GM03348 (cell line): ENCODE measurements at places on chromosomes 3 and 15.

GRCh38 chr3:198081421-198081844, 121.4 kb downstream of the LMLN start:
- no peak for DNase-seq

DNA sequence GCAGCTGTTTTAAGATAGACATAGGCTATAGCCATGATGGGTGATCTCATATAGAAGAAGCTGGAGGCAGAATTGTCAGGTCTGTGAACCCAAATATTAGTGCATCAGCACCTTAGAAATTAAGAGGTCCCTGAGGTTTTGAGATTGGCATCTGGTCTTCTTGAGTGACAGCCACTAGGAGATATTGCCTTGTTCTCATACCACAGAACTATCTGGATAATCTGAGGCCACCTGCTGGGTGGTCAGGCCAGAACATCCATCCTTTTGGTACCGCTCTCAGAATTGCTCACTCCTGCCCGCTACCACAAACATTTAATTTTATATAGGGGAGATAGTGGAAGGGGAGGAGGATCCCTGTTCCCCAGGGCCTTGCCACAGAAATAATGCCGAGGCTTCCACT, 210.6 kb upstream of the ZPLD1 start:
- DNase-seq = peak; percentile 23

DNA sequence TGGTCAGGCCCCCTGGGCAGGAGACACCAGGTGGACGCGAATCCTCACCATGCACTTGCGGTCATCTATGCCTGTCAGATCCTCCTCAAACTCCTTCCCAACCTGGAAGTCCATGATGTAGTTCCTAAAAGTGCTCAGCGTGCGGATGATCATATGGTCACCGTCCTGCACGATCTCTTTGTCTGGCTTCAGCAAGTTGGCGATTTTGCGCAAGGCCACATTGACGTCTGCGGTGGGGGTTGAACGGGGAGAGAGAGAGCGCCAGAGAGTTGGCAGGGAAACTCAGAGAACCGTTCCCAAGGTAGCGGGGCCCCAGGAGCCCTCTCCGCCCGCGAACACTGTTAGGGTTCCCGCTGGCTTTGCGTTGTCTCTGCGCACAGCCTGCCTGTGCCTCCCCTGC, 809 bp downstream of the RBP1 start:
- no peak for DNase-seq

- no peak for DNase-seq
Measured at GRCh38 chr3:43843386-43843785, 152.6 kb downstream of the ABHD5 start.

- DNase-seq = no peak
Measured at GRCh38 chr3:126111566-126112475, 27.9 kb upstream of the SLC41A3 start.

DNA sequence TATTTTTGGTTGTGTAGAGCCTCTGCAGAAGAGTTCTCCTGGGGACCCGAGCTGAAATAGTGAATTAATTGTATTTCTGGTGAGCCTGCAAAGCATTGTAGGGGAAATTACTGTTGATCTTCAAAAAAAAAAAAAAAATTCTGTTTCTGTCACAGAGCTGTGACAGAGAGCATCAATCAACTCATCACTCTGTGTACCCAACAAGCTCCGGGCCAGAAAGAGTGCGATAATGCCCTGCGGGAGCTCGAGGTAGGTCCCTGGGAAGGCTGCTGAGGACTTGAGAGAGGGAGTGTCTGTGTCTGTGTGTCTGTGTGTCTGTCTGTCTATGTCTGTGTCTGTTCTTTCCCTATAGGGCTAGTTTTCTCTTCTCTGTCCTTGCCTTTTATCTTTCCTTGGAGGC, 294.4 kb upstream of the TPM1 start:
- DNase-seq = no peak

GRCh38 chr15:85443593-85444087, 63.2 kb downstream of the AKAP13 start:
- DNase-seq = no peak

- no peak for DNase-seq
Measured at GRCh38 chr15:101541501-101542292, 52.2 kb upstream of the PCSK6 start.

GRCh38 chr3:172461530-172462138, 13.4 kb upstream of the GHSR start:
- DNase-seq = peak; percentile 43

DNA sequence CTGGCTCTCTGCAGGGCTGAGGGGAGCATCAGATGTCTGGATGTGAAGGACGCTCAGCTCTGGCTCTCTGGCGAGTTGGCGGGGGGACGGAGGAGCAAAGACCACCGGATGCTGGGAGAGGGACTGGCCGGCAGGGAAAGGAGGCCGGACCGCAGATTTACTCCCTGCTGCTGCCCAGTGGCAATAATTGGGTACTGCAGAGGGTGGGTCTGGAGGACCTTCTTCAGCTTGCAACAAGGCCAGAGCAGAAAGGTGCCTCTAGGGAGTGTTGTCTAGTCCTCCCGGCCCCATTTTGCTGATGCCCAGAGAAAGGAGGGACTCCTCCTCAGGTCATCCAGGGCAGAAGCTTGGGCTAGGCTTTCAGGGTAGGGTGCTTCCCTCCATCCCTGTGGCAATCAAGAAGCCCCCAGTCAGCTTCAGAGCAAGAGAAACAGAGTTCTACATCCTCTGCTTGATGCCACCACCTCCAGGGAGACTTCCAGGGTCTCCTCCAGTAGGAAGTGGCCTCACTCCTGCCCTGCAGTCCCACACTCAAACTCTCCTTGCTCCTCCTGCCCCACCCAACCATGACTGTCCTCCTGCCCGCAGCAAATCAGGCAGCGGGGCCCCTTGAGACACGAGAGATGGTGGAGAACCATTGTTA, 20.3 kb upstream of the CSPG4 start:
- peak; percentile 82 for DNase-seq

GRCh38 chr3:3587647-3587972, 211.6 kb upstream of the LRRN1 start:
- DNase-seq = no peak

- DNase-seq = peak; percentile 47
Measured at GRCh38 chr3:66499881-66500575, 794 bp downstream of the LRIG1 start.

GRCh38 chr15:91790836-91791235, 62.7 kb upstream of the SLCO3A1 start:
- no peak for DNase-seq

DNA sequence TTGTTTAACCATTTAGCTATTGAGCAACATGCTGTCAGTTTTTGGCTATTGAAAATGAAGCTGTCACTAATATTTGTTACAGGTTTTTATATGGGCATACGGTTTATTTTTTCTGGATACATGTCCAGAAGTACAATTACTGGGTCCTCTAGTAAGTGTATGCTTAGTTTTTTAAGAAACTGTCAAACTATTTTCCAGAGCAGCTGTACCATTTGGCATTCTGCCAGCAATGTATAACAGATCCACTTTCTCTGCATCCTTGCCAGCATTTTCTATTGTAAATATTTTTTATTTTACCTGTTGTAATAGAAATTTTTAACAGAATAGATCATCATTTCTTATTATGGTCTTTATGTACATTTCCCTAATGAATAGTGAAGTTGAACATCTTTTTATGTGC, 658.8 kb downstream of the EDEM1 start:
- DNase-seq = no peak

GRCh38 chr3:120741837-120742197, 499 bp downstream of the RABL3 start:
- DNase-seq = no peak

DNA sequence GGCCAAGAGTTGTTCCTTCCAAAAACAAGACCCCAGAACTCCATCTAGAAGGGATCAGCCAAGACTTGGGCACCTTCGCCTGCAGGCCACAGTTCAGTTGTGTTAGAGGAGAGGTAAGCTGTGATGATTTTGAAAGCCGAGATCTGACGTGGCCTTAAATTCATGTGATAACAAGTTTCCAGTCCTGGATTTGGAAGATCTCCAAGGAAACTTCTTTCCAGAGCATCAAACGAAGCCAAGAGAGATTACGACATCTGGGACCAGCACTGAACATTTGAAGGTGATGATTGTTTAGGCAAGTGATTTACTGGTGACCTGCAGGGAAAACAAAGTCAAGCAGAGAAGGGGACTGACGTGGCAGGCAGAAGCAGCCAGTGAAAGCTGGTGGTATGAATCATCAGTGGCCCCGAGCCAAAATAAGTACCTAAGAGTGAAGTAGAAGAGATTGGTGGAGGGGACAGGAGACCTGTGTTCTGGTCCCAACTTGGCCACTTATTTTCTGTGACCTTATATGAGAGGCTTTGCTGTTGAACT, 339.0 kb upstream of the PROK2 start:
- peak; percentile 62 for DNase-seq

DNA sequence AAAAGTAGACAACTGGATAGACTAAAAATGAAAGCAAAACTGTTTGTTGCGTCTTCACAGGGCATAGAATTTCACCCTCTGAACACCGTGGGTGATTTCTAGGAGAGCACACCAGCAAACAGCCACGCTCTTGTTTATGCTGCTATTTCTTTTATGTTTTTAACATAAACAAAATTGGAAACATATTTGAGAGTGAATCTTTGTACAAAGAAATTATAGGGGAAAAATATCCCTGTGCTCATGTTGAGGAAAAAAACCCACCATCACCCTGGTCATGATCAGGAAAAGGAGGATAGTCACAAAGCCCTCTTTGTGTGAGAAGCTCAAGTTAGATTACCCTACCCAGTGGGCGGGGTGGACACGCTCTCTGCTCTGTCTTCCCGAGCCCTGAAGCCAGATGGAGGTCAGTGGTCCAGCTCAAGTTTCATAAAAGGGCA, 313.3 kb downstream of the SATB1 start:
- peak; percentile 59 for DNase-seq

DNA sequence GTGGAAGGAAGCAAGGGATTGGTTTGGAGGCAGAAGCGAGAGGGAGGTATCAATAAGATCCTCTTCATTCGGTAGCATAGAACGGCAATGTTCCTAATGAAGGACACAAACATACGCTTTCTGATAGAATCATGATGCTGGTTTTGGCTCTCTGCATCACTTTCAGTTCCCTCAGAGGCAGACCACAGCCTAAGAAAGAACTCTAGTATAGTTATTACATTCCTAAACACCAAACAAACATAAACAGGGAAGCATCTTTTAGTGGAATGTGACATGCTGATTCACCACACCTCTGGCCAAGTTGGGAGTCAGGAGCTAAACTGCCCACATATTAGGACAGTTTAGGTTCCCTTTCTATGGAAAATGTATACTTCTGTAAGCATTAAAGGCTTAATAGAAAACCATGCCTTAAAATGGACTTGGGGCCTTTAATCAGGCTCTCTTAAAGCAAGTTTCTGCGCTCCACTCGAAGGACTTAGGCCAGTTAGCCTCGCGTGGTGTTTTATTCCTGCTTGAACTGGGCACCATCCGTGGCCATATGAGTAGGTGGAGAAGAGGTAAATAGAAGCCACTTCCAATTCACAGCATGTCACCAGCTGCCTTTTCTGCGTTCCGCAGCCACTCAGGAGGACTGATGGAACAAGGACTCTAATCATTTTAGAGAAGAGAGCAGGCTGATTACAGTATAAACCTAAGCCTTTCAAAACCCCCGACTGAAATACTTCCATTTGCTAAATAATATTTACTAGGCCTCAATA, 53.7 kb downstream of the CD47 start:
- DNase-seq = peak; percentile 67

DNA sequence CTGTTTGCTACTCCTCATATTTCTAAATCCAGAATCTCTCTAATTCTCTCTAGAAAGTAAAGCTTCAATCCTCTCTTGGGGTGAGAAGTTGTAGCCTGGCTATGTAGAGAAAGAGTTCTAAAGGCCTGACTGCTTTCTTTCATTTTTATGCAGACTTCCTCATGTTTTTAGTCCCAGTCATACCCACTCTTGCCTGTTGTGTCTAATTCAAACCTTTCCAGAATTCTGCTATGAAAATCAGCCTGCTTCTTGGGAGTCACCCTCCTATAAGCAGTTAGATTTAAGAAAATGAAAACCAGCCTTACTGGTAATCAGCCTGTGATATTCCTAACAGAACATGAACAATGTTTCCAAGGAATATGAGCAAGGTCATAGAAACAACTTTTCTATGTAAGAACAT, 14.8 kb upstream of the ZNF639 start:
- no peak for DNase-seq

DNA sequence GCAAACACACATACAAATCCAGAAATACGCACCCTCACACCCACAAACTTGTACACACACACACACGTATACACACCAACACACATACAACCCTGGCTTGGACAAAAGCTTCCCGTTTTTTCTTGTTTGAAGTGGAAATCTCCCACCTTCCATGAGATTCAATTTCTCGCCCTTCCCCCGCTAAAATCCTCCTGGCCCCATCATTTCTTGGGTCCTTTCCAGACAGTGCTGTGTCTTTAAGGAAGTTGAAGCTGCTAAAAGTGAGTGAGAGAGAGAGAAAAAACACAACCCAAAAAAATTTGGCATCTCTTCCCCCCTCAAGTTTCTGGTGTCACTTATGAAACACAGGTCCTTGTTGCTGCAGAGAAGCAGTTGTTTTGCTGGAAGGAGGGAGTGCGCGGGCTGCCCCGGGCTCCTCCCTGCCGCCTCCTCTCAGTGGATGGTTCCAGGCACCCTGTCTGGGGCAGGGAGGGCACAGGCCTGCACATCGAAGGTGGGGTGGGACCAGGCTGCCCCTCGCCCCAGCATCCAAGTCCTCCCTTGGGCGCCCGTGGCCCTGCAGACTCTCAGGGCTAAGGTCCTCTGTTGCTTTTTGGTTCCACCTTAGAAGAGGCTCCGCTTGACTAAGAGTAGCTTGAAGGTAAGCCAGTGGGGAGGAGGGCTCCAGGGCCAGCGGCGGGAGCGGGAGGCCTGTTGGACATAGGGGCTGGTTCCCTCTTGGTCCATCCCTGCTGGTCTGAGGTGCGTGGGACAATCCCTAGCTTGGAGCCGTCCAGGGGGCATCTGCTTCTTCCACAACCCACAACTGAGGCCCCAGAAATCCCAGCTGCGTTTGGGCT, at the start of gene ISLR:
TSS of gene ISLR (plus strand) at position 331 of the 839 bp plus-strand sequence. CDS start 1,149 bp downstream, outside the sequence.
- peak; percentile 81 for DNase-seq

GRCh38 chr3:112043621-112044201, 9.2 kb downstream of the TMPRSS7 start:
- peak; percentile 85 for DNase-seq

DNA sequence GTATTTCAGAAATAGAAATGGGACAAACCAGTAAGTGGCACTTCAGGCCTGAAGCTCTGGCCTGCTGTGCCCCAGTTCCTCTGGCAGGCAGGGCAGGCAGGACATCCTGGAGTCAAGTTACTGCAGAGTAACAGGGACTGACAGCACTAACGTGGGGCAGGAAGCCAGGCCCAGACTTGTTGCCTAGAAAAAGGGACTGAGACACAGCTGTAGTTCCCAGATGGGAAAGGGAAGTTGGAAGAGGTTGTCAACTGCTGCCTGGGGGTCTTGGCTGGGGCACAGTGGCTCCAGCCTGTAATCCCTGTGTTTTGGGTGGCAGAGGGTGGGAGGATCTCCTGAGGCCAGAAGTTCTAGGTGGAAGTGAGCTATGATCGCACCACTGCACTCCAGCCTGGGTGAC, 171.9 kb downstream of the FMN1 start:
- DNase-seq = peak; percentile 65
